Activated CD4-positive, CD25-positive, alpha-beta regulatory T cell treated with anti-CD3 and anti-CD28 coated beads, Interleukin-2, amount 50 U/mL, for 24 hours (primary cell): ENCODE measurements at places on chromosomes 12 and 14.

DNA sequence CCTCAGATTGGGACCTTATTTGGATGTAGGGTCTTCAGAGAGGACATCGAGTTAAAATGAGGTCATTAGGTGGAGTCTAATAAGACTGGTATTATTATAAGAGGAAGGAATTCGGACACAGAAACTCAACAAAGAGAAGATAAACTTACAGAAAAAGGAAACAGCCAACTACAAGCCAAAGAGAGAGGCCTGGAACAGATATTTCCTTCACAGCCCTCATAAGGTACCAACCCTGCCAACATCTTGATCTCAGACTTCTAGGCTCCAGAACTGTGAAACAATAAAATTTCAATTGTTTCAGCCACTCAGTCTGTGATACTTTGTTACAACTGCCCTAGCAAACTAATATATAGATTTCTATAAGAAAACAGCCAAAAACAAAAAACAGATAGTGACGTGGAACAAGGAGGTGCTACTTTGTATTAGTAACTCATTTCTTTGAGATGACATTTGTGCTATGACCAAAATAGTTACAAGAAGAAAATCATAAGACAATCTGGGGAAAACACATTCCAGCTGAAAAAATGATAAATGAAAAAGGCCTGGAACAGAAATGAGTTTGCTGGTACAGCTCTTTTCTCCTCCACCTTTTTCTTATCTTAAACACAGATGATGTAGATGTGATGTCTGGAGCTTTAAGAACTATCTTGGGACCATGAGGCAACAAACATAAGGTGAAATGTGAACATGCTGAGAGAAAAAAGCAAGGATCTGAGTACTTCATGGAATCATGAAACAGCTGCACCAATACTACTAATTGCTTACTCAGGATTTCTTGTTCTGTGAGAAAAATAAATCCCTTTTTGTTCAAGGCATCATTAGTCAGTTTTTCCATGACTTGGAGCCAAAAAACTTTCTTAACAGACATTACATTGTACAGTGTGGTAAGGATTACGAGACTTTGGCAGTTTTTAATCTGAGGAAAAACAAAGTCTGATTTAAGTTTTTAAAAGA is 243.2 kb downstream of the ANO6 start:
- ATAC-seq = no peak

DNA sequence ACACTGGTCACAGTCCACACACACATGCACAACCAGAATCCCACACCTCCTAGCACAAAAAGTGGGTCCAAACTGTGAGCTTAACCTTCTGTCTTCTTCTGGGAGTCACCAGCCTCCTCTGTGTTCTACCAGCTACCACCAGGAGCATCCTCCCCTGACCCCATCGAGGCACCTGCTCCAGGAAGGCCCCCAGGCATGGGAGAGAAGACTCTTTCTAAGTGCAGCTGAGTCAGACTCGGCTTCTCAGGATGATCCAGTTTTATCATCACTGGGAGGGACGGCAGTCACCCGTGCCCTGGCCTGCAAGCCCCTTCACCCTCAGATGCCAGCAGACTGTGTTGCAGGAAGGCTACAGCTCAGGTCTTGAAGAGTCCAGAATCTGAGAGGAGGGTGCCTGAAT is 7.9 kb upstream of the ENDOU start:
- ATAC-seq = no peak

- no peak for ATAC-seq
Measured at GRCh38 chr12:47346251-47347019, 266.7 kb upstream of the AMIGO2 start.

DNA sequence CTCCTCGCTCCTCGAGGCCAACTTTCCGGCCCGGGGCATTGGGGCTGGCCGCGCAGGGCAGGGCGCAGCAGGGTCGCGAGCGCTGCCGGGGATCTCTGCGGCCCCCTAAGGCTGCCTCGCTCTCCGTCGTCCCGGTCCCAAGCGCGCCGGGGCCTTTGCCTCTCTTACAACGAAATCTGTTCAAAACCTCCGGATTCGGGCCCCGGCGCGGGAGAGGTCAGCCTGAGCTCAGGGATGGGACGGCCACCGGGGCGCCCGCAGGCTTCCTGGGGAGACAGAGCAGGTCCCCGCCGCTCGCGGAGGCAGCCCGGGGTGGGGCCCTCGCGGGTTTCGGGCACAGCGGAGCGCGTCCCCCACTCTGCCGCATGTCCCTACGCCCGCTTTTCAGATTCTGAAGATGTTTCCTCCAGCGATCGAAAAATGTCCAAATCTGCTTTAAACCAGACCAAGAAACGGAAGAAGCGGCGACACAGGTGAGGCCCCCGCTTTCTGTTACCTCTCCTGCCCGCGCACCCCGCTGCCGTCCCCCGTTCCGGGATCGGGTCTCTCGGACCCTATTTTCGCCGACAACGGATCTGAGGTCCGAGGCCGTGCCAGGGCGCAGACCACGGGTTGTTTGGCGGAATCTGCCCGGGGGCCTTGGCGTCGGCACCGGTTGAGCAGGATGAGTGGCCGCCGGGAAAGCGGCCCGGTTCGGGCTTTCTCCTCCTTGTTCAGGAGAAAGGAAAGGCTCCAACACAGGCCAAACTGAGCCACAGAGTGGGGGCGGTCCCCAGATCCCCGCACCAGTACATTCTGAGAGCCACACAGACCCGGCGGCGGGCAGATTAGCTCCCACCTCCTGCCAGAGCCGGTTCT is 1.8 kb downstream of the VSX2 start:
- no peak for ATAC-seq

DNA sequence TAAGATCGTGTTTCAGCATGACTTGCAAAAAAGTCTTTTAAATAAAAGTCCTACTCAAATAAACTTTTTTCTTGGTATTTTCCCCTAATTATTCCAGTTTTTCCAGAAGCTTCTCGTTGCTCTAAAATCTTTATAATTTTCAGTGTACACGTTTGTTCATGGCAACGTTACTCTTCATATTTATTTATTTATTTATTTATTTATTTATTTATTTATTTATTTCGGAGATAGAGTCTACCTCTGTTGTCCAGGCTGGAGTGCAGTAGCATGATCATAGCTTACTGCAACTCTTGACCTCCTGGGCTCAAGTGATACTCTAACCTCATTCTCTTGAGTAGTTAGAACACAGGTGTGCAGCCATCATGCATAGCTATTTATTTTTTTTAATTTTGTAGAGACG is 438.3 kb upstream of the MDGA2 start:
- ATAC-seq = no peak

DNA sequence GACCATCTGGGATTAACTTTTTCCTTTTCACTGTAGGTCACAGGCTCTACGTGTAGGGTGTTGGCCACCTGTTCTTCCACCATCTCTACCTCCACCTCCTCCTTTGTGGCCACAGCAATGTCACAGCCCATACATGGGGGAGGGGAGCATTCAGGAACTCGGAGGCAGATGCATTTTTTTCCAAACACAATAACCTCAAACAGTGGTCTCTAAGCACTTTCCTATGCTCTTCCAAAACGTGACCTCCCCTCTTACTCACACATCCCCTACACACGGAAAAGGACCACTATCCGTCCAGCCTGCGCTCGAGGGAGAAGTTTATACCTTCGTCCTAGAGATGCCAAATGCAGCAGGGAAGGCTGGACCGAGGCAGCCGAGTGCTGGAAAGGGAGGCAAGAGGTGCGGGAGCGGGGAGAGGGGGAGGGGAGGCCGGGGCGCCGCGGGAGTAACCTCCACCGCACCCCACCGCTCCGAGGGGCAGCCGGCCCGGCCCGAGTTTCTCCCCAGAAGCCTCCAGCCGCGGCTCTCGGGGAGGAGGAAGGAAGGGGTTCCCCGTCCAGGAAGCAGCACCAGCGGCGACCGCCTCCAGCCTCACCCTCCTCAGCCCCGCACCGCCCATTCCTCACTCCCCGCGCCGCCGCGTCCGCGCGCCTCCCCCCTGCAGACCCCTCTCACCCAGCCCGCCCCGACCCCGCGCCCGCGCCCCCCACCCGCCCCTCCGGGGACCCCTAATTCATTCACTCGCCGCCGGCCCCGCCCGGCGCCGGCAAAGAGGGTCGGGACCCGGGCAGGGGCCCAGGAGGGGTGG is 594 bp downstream of the KRAS start:
- peak; percentile 57 for ATAC-seq

- no peak for ATAC-seq
Measured at GRCh38 chr12:12468575-12468974, 94.1 kb downstream of the DUSP16 start.

- no peak for ATAC-seq
Measured at GRCh38 chr12:105025890-105026289, 39.8 kb downstream of the NOPCHAP1 start.

GRCh38 chr14:100532906-100533655 is 54.1 kb downstream of the BEGAIN start:
- no peak for ATAC-seq

DNA sequence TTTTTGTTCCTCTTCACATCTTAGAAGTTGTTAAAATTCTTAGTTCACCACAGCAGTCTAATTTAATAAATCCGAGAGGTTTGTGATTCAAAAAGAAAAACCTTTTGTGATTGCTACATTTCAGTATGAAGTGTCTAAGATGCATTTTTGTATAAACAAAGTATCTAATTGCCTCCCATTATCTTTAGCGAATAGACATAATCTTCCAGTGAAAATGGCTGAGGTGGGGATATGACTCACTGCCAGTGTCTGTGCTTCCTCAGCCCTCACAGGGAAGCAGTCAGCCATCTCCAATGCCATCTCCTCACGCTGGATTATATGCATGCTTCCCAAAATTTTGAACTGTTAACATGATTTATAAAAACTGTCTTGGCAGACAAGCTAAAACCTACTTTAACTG is 7.6 kb downstream of the GCH1 start:
- peak; percentile 22 for ATAC-seq

GRCh38 chr12:123475246-123475703 is 17.3 kb downstream of the SNRNP35 start:
- ATAC-seq = peak; percentile 57

DNA sequence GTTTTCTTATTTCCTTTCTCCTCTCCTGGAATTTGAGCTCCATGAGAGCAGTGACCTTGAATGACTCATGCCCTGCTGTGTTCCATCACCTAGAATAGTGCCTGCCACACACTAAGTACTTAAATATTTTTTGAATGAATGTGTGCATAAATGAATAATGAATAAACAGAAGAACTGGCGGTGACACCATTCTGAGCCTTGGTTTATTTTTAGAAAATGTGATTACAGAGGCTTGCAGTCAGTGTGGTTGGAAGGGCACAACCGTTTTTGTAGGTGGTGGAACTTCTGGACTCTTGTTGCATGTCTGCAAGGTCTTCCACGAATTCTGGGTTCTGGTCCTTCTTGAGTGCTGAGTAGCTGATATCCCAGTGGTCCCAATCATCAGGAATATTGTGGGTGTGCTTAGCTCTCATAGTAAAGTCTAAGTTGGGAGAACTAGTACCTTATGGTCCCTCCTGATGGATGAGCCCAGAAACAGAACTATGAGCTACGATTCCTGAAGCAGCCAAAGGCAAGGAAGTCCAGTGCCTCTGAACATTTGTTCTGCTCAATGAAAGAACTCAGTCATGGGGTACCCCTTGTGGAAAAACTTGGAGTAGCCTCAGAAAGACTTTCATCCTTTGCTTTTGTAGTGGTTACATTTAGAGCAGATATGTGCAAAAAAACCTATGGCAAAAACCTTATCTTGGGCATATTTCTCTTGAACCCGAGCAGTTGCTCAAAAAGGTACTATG is 28.8 kb upstream of the BHLHE41 start:
- ATAC-seq = no peak

DNA sequence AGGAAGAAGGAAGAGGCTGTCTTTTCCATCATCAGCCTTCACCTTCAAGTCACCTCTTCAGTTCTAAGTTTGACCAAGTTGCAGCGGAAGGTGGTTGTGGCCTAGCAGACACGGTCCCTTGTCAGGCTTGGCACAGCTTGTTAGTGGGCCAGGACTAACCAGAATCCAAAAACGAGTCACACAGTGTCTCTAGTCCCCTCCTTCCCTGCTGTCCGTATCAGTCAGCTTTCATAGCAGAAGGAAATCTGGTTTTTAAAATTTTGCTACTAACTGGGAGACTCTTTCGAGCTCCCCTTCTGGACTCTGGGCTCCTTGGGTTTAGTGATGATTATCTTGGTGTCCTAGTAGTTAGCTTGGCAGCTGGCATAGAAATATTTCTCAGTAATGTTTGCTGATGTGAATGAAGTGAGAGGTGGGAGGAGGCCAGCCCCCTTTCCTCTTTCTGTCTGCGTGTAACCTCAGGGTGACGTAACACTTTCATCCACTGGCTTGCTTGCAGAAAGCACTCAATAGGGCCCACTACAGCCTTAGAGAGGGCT is 3.8 kb downstream of the ETV6 start:
- ATAC-seq = no peak

DNA sequence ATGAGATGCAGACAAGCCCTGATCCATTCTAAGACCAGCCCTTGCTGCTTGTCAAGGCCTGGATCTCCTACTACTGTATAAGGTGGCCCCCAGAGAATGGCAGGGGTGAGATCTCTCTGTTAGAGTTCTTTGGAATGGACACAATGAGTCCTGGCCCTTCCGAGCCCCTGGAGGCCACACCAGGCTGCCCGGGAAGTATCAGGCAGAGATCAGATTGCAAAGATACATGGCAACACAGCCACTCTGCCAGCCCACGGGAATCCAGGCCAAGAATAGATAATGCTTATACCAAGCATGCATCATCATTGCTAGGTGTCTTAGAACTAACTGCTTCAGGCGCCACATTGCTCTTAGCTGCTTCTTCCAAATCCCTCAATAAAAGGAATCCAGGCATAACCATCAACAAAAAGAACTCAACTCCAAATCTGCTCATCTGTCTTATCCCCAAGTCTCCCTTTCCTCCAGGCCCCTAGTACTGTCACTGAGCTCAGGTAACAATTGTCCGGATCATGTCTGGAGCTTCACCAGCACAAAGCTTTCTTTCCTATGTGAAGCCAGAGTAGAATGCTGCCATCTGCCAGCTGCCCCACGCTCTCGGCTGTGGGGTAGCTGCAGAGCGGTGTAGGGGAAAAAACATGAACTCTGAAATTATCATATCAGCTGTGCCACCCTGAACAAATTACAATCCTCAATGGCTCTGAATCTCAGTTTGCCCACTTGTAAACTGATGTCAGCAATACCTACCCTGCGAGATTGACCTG is 5.5 kb upstream of the VASH1 start:
- no peak for ATAC-seq

DNA sequence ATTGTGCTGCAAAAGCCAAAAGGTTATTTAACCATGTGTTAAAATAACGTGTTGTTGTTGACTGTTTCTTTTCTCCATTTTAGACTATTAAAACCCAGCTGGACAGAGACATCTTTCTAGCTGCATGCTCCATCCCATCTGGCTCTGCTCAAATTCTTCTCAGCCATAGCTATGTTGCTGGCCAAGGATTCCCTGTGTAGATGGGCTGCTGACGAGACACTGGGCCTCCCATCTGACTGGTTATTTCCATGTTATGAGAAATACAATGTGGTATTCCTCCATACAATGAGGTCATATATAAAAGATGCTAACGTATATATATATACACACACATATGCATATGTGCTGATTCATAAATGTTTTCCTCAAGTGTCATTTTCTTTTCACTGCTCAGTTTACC is 30.1 kb downstream of the MED13L start:
- ATAC-seq = no peak

DNA sequence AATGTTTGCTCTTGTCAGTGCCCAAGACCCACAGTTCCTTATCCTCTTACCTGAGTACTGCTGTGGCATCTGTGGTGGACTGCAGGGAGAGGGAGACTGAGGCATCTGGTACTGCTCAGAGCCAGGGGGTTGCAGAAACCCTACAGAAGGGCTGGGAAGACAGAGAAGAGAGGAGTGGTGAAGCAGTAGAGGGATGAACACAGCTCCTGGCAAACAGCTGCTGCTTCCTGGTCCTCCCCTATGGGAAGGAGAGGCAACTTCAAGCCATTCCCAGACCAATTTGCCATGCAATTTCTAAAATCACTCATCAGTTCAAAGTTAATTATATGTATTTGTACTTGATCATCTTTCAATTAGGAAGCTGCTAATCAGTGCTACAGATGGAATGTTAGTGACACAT is 15.7 kb upstream of the STAC3 start:
- ATAC-seq = no peak
